ENCODE measurements at places on chromosomes 16 and 17.

DNA sequence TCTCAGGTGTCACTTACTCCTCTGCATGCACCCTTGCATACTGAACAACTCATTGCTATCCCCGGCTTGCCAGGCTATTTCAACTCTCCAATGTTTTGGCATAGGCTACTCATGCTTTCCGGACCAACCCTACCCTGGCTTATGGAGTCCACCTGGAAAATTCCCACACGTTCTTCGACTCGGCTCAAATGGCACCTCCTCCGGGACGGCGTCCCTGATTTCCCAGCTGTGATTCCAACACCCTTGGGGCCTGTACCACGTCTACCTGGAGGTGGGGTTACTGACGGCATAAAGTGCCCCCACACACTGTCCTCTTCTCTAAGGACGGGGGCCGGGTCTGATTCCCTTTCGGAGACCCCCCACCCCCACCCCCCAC lies 498 bp downstream of the SMYD4 start:
- peak; percentile 3 for DNase-seq

- DNase-seq, result no peak
These were observed 162.1 kb upstream of the PLCG2 start for GRCh38 chr16:81617021-81617346.

DNA sequence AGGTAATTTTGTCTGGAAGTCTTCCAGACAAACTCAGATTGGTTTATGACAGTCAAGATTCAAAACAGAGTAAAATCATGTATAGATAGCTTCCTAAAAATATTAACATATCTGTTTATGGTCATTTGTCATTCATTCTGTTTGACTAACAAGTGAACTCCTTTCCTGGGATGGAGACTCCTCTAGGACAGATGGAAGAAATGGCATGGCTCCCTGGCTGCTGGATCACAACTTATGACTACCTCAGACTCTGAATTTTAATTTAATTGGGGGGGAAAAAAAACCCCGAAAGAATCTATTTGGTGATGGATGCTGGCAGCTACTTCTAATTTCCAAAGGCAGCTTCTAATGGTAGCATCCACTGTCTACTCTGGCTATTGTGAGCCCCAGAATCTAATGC lies 34.6 kb downstream of the PHLPP2 start:
- peak; percentile 80 for DNase-seq

- no peak for DNase-seq
These were observed 195.2 kb upstream of the CHMP6 start for GRCh38 chr17:80796430-80796861.

DNA sequence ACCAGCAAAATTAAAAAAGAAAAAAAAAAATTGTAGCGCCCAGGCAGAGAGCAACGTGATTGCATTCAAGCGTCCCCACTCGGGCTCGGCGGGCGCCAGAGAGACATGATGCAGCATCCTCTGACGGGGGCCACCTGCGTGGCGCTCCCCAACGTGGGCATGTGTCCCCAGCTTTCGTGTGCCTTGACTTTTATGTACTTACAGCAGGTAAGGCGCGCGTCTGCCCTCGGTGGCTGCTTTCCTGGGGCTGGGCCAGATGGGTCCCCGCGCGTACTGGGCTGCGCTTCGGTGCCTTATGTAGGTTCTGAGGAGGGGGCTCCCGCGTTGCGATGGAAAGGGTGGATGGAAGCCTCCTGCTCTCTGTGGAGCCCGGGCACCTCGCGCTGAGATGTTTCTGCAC lies 28.4 kb upstream of the RBFOX1 start:
- peak; percentile 37 for DNase-seq

GRCh38 chr16:81609323-81609892 lies 164.8 kb downstream of the CMIP start:
- DNase-seq, result no peak

GRCh38 chr17:73313526-73314127 lies 1.8 kb upstream of the CDC42EP4 start:
- DNase-seq, result no peak

- no peak for DNase-seq
These were observed 11.2 kb downstream of the CASC3 start for GRCh38 chr17:40151414-40151963.

GRCh38 chr16:11224096-11224893 lies 31.7 kb downstream of the SOCS1 start:
- DNase-seq, result no peak

- no peak for DNase-seq
These were observed 4.5 kb downstream of the SPATA20 start for GRCh38 chr17:50551433-50551815.

DNA sequence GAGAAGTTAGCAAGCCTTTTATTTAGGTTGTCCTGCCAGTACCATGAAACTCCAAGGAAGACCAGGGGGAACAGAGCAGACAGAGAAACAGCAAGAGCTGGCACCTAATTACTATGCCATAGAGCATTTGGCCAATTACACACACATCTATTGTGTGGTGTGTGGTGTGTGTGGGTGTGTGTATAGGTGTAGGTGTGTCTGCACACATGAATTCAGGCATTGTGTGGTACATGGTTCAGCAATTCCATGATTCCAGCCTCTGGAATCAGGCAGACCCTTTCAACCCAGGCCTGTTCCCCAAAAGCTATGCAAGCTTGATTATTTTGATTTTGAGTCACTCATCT lies 25.7 kb downstream of the IQCK start:
- DNase-seq, result no peak

- peak; percentile 11 for DNase-seq
These were observed 4.8 kb upstream of the INPP5K start for GRCh38 chr17:1521086-1521640.

- DNase-seq, result peak; percentile 41
These were observed 113.1 kb downstream of the SNX29 start for GRCh38 chr16:12089492-12090150.

DNA sequence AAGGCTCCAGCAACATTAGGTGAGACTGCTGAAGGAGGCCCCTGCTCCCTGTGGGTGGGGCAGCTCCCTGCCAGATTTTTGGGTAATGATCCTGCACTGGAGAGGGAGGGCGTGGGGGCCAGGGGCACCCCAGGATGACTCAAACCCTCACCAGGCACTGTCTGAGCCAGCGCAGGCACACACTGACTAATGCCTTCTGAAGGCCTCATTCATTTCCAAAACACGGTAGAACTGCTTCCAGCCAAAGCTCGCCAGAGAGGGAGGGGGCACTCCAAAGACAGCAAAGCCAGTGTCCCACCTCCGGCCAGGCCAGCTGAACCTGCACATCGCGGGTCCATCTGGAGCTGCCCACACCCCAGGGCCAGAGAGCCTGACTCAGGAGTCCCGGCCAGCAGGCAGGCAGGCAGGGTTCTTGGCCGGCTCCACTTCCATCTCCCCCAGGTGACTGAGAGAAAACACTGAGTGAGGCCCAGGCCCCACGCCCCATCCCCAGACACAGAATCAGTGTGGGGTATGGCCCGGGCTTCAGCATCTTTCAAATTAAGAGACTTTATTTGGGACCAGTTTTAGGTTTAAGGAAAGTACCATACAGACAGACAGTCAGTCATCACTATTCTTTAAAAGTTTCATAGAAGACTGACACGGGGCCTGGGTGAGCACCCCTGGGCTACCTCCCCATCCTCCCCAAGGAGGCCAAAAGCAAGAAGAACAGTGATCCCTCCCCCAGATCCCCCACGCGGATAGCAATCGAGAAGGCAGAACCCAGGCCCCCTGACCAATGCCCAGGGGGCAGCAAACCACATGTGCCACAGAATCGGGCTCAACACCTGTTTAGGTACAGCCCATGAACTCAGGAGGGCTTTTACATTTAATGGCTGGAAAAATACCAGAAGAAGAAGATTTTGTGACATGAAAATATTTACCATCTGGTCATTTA lies 2.3 kb downstream of the PIEZO1 start:
- no peak for DNase-seq

- DNase-seq, result no peak
These were observed 3.7 kb downstream of the TMEM101 start for GRCh38 chr17:44010966-44011647.

DNA sequence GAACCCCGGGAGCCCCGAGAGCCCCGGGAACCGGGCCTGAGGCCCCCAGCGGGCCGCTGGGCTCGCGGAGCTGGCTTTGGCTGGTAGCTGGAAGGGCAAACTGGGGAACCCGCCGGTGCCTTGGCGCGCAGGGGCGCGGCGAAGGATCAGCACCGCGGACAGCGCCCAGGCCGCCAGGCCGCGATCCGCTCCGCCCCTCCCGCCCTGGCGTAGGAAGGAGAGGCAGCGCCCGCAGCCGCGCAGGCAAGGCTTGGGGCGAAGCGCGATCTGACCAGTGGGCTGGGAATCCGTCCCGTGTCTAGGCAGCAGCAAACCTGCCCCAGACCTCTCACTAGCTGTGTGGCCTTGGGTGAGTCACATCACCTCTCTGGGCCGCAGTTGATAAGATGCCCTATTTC lies 331 bp upstream of the CCDC92B start:
- DNase-seq, result peak; percentile 81

DNA sequence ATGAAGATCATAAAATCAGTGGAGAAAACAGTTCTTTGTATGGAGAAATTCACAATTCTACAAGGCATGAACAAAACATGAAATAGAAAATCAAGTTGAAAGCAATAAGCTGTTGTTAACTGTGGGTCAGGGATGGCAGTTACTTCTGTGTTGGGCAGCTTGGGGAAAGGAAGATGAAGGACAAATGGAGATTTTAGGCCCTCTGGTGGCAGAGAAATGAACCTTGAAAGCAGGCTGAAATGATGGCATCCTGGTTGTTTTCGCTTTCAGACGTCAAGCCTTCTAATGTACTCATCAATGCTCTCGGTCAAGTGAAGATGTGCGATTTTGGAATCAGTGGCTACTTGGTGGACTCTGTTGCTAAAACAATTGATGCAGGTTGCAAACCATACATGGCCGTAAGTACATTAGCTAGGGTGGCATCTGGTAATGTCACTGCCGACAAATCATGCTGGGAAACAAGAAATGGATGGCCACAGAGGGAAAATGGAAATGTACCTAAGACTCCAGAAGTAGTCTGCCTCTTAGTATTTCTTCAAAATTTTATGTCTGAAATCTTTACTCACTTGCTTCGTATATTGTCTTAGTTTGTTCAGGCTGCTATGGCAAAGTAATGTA lies 108.9 kb downstream of the MAP2K6 start:
- DNase-seq, result peak; percentile 64

DNA sequence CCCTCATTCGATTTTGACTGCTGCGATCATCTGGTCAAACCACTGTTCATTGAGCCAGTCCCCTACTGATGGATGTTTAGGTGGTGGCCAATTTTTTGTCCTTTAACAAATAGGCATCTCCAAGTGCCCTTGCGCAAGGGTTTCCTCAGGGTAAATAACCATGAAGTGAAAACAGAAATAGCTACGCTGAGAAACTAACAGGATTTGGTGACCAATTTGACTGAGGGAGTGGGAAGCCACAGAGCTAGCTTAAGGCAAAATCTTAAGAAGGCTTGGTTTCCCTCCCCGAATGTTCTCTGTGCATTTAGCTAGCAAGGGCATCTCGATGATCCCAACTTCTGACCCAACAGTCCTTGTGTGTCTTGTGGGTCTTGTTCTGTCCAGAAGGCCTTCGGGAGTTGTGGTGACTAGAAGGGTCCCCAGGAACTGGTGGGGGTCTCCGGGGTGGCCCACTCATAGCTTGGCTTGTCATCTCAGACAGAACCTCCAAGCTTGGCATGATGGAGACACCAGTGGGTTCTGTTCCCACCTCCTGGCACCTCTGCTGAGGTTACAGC lies 117.2 kb downstream of the SOCS1 start:
- DNase-seq, result no peak

DNA sequence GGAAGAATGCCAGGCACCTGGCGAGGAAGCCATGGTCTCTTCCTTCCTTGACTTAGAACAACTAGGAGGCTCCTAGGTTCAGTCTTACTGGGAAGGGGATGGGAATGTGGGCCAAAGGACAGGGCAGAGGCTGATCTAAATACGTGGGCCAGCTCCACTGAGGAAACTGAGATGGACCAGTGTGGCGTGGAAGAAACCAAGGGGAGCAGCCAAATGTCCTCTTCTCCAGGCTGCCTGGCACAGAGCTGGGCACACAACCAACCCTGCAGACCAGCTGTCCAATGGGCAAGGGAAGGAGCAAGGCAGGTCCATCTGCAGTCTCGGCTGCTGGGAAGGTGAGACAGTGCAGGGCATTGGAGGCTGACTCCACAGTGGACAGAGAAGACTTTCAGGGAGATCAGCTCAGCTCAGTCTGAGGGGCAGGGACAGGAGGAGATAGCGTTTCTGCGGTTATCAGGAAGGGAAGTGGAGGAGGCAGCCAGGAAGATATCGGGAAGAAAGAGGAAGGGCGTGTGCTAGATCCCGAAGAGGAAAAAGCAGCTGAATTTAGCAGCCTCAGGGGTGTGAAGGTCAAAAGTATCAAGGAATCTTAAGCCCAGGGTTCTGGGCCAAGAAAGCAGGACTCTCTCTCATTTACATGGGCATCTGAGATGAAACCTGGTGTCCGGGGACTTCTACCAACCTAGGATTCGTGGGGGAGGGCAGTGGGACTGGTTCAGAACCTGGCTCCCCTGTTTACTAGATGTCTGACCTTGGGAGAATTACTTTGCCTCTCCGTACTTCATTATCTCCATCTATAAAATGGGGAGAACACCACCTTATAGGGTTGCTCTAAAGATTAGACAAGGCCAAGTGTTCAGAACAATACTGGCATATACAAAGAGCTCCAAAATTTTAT lies 1.8 kb downstream of the KIFC3 start:
- no peak for DNase-seq

DNA sequence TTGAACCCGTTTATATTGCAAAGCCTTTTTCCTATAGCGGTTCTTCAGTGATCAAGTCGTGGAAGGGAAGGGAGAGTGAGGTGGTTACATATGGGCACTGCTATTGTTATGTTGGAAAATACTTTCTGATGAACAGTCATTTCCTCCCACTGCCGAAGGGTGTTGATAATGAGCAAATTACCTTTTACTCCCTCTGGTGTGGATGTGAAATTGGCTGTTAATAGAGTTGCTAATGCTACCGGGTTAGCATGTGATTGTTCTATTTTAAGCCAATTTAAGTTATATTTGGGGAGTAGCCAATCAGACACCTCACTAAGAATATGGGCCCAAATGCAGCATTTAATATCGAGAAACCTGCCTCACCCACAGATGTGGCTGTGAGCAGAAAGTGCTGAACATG lies 15.6 kb upstream of the PMFBP1 start:
- DNase-seq, result peak; percentile 85

- DNase-seq, result no peak
These were observed 11.0 kb downstream of the BRCA1 start for GRCh38 chr17:43114151-43114552.

GRCh38 chr16:27406511-27407128 lies 4.6 kb downstream of the IL21R start:
- no peak for DNase-seq

All from brain (organoid and tissue), 16 donors.